Lower lobe of right lung (tissue), 2 donors: ENCODE measurements at places on chromosomes 1 and 21.

DNA sequence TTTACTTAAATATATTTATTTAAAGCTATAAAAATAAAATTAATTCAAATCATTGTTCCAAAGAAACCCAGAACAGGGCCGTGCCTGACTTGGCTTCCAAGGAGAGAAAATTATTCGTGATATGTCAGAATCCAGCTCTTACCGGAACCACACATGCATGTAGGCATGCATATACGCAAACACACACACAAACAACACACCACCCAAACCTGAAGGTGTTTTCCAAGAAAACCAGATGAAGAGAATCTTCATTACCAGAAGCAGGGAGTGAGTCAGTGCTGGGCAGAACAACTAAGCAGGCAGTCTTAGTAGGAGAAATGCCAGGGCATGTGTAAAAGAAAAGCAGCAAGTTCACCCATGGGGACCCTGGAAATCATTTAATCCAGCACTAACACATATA, 432.0 kb upstream of the BEND5 start:
- DNase-seq = no peak

DNA sequence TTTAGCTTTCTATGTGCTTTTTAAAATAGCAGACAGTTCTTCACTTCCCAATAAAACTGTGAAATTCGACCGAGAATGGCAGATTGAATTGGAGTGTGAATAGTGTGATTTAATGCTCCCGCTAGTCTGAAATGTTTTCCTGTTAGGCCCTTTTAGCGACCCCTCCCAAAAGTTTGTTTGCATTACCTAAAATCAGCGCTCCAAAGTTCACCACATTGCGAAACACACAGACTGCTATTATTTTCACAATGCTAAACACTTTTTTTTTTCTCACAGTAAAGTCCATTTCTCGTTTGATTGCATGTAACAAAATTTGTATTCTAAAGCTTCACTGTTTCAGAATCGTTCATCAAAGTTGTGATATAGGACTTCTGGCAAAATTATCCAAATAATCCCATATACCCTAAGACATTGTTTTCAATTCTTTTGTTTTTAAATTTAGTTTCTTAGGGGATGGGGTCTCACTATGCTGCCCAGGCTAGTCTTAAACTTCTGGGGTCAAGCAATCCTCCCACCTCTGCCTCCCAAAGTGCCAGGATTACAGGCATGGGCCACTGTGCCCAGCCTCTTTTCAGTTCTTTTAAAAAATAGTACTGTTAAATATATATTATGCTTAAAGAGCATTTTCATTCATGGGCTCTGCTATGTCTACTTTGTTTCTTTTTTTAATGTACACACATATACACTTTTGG, 76.5 kb upstream of the USH2A start:
- DNase-seq = no peak

DNA sequence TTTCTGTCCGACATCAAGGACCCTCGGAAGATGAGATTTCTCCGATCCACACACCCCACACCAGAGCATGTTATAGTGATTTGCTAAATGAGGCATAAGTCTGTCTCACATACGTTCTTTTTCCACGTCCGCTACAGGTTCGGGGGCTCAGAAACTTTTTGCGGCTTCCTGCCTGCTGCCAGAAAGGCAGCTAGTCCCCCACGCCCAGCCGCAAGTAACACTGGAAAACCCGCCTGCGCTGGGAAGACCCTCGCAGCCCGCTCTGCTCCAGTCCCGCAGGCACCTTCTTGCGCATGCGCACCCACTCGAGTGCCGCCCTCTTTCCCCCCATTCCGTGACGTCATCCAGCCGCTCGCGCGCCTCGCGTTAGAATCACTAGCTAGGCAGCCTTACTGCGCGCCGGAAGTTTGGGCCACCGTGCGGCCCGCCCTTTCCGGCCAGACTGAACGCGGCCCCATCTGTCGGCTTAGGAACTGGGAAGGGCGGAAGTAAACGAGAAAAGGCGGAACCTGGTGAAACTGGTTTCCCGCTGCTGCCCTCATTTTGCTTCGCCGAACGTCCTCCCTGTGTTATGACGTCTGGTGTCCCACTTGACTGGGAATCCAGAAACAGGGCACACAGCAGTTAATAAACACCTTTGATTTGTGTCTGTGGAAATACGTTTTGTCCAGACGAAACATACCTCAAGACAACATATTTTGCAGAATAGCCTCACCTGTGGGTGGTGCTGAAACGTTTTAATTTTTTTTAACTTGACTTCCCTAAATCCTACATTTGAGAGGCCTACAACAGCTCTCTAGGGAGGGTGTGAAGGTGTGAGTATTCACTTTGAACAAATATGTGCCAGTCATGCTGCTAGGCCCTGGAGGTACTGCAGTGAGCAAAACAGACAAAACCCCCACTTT, at the start of gene C1orf74:
TSS of gene C1orf74 (minus strand) at position 295 of the 905 bp plus-strand sequence. CDS start 925 bp downstream, outside the sequence.
- peak; percentile 99 for DNase-seq

GRCh38 chr21:25735646-25736597, 1.1 kb downstream of the GABPA start:
- DNase-seq = peak; percentile 92

GRCh38 chr1:164709126-164709525, 150.1 kb downstream of the PBX1 start:
- DNase-seq = no peak

- DNase-seq = peak; percentile 72
These were observed 1.1 kb downstream of the ADGRB2 start for GRCh38 chr1:31762726-31763670.

GRCh38 chr1:179743679-179744400, 749 bp downstream of the FAM163A start:
- DNase-seq = no peak

DNA sequence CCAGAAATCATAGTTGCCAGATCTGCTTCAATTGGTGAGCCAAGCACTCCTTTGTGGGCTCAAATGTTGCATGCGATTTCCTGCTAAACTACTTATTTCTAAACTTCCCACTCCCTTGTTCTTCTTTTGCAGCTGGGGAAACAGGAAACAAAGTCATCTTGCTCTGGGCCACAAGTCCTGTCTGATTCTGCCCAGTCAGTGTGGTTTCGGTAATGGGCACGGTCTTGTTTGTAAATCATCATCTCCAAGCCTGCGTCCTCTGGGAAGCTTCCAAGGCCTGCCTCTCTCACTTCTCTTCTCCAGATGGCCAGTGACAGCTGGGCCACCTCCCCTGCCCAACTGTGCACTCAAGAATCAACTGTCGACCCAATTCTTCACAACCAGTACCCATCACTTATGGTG, 4.4 kb downstream of the S100A8 start:
- DNase-seq = peak; percentile 63

- DNase-seq = no peak
These were observed 24.5 kb downstream of the HUNK start for GRCh38 chr21:31897311-31897710.

- peak; percentile 82 for DNase-seq
These were observed 47.6 kb downstream of the ARHGEF16 start for GRCh38 chr1:3501856-3502640.

- no peak for DNase-seq
These were observed 287.9 kb downstream of the LRRIQ3 start for GRCh38 chr1:73910062-73910461.

DNA sequence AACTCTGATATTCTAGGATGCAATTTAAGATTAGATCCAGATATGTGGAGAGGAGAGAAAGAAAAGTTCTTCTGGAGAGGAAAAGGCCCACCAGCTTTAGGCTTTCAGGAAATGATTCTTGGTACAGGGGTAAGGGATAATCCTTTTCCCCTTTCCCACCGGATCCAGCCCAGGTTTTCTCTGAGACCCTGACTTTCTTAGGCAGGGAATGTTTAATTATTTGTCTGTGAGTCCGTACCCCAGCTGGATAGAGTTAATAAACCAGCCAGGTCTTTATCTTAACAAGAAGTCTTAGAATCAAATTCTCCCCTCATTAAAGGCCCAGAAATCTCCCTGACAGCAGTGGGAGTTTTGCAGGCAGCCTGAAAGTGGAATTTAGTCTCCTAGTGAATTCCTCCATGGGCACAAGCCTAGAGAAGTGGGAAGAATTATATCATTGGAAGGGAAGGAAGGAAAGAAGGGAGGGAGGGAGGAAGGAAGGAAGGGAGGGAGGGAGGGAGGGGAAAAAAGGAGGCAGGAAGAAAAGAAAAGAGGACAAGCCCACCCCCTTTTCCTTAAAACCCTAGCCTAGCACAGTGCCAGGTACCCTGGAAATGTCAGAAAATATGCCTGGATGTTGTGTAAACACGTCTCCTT, 189.0 kb downstream of the PLPP3 start:
- DNase-seq = no peak

- DNase-seq = no peak
These were observed 81.3 kb downstream of the CDC14A start for GRCh38 chr1:100433563-100433962.

DNA sequence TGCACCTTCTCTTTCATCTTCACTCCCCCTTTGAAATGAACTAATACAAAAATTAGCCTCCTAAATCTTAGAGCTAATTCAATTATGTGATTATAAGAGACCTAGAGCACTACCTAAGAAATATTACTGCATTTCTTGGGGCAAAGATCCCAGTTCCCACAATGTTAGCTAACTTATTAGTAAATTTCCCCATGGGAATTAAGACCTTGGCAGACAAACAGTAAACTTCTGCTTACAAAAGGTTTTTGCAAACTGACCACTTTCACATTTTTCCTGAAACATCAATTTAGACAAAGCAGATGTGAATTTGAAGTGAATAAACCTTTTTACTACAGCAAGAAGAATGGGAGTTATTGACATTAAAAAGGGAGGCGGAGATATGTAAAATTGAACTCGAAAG, 34.6 kb upstream of the LHX8 start:
- DNase-seq = no peak

GRCh38 chr1:43530483-43531106, at the start of gene PTPRF:
Gene PTPRF, plus strand, starts transcription at chr1:43530883. Its CDS starts 14,193 bp downstream, at chr1:43545076.
- DNase-seq = peak; percentile 79

- DNase-seq = no peak
These were observed 2.4 kb downstream of the ANKRD65 start for GRCh38 chr1:1418464-1419362.

DNA sequence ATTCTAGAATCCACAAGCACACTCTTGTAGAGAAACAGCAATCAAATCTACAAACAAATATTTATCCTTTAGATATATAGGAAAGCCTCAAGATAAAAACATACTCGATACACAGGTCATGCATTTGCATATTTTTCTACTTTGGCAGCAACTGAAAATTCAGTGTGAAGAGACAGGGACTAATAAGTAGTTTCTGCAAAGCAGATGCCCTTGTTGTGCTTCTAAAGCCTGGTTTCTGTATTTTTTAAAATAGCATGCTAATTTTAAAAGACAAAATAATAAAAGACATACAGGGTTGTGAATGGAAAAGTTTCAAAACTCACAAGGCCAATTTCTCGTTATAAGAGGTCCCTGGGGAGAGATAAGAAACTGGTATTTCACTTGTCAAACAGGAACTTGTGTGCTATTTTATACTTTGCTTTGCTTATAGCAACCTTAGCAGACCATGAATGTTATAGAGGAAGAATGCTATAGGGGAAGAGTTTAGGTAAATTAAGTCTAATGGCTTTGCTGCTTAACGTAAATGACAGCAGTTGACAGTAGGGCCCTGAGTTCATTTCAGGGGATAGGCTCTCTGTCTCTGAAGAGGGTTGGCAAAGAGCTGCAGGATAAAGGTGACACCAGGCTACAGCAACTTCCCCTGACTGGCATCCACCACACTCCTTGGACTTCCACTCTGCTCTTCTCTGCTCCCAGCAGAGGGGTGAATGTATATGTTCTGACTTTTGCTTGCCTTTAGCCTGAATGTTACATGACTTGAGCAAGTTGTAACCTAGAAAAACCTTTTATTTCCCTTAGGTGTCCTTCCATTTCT, 9.4 kb upstream of the RGS13 start:
- DNase-seq = no peak

DNA sequence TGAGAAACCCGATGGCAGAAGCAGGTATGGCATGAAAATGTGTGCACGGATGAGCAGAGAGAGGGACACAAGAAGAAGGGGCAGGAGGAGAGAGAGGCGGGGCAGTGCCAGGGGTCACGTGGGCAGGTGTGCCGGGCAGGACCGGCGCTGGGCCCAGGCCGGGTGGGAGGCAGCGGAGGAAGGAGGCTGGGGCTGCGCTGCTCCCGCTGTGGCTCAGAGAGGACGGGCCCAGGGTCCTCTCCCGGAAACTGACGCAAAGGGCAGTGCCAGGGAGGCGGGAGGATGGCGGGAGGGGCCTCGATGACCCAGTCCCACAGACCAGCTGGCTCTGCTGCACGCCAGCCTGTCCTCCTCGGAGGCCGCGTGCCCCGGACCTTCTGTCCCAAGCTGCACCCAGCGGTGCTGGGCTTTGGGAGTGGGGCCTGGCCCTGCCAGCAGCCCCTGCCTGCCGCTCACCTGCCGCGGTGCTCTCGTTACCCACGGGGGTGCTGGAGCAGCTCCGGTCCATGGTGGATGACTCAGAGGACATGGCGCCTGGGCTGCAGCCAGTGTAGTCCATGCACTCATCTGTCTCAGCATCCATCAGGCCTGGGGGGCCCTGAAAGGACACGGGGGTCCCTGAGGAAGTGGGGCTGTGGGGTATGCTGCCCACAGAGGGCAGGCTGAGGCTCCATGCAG, 153.9 kb downstream of the CASZ1 start:
- no peak for DNase-seq

GRCh38 chr1:165954940-165955339, 127.5 kb downstream of the UCK2 start:
- DNase-seq = no peak

- no peak for DNase-seq
These were observed 222.4 kb upstream of the JUN start for GRCh38 chr1:59006289-59006658.

GRCh38 chr1:51666478-51666877, 49.6 kb downstream of the OSBPL9 start:
- no peak for DNase-seq

- DNase-seq = peak; percentile 59
These were observed 588 bp downstream of the FLVCR1 start for GRCh38 chr1:212858461-212859265.

DNA sequence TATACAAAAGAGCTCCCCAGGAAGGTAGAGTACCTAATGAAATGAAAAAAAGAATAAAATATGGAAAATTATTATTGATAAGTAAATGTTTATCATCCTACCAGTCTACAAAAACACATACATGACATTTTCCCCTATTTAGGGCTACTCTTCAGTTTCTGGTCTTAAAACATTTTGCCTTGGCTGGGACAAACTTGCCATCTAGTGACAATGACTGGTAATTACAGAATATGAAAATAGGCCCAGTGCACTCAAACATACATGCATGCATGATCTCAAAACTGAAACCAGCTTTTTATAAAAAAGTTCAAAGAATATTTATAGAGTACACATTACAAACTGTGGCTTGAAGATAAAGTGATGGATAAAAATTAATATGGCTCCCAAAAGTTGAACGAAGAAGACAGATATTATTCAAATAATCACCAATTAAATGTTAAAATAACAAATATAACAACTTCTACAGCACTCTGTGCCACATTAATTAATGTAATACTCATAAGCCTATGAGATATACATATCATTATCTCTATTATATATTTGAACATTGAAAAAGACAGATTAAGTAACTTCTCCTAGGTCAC, 10.5 kb upstream of the RNPC3 start:
- no peak for DNase-seq

DNA sequence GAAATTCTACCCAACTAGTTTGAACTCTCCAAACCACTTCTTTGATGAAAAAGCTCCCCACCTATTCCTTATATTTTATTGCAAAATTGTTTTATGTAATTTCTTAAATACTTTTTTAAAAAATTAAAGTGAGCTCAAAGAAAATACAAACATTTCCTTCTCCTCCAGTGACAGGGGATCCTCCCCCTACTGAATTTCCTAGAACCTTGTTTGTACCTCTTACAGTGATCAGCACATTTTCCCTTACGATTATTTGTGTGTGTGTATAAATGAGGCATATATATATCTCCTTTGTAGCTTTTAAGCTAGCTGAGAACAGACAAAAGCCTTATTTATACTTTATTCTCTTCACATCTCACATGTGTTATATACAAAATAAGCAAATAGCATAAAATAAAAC, 44.4 kb downstream of the VAV3 start:
- no peak for DNase-seq

- DNase-seq = no peak
These were observed 3.1 kb downstream of the EVA1B start for GRCh38 chr1:36320291-36320761.
